ENCODE measurements at places on chromosomes 3 and 15. TPM values are rescaled to one million over a fixed set of nuclear protein-coding genes. Genes with fewer than 3 reads are reported as not detected.

DNA sequence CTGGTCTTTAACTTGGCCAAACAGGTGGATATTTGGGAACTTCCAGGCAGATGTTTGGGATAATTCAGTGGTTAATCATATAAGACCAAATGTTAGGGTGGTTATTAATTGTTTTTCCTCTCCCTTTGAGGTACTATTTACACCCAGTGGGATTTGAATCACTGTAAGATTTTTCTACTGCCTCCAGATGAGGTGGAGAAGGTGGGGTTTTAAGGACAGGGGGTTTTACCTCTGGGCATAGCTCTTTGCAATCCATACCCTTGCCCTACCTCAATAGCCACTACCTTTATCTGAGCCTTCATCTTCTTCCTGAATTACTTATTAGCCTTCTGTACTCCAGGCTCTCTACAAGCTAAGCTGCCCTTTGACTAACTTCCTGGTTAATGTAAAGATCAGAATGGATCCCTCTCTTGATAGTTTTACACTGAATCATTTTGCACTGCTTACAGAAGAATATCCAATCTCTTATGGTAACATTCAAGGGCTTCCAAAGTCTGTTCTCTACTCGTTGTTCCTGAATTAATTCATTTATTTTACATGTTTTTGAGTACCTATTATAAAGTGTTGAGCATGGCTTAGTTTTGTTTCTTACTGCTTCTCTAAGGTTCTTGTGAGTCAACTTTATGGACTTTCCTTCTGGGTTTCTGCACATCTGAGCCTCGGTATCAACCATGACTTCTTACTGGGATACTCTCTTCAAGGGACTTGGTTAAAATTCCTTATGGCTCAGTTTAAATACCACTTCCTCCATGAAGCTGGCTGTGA lies 331.2 kb upstream of the TBL1XR1 start:
- H3K27ac ChIP-seq, result no peak overlapping the region
- no peaks in the 10 kb centered on the region for H3K36me3 ChIP-seq
- H3K4me1 ChIP-seq, result peaks cover 4% of the 10 kb centered on the region
- H3K27me3 ChIP-seq, result no peaks in the 10 kb centered on the region
- DNase-seq, result no peak

- no peaks in the 10 kb centered on the region for H3K27me3 ChIP-seq
- H3K4me1 ChIP-seq, result no peaks in the 10 kb centered on the region
- H3K27ac ChIP-seq, result no peak overlapping the region
- DNase-seq, result no peak
- H3K4me3 ChIP-seq, result no peak overlapping the region
Observed at GRCh38 chr3:32147933-32148332, 41.5 kb downstream of the GPD1L start.

Gene ERC2
- not detected for total RNA-seq

Gene ARPIN
- total RNA-seq, result 8.8 TPM

All from HCT116 (cell line).